Right cardiac atrium (tissue), 5 donors: ENCODE measurements at places on chromosomes 3 and 15. TPM values are rescaled to one million over a fixed set of nuclear protein-coding genes. Genes with fewer than 3 reads are reported as not detected.
A peak's percentile ranks its signal among the peaks of the same experiment; 100 is the strongest.

GRCh38 chr3:52128118-52128683 lies 26.0 kb downstream of the POC1A start:
- DNase-seq = no peak

- DNase-seq = no peak
Measured at GRCh38 chr3:161852744-161853143, 356.1 kb downstream of the OTOL1 start.

DNA sequence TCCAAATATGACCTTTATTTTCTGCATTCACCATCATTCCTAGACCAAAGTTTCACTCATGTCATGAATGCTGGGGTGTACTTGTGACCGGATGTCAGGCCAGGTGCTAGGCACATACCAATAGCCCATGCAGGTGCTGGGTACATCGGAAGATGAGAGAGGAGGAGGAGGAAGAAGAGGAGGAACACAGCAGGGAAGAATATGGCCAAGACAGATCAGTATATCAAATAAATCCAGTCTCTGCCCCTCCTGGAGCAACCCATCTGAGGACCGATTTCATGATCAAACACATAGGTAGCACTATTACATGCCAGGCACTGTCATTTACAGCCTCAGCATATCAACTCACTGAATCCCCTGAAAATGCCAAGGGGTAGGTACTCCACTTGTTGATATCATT lies 3.0 kb upstream of the WNT7A start:
- DNase-seq = no peak

DNA sequence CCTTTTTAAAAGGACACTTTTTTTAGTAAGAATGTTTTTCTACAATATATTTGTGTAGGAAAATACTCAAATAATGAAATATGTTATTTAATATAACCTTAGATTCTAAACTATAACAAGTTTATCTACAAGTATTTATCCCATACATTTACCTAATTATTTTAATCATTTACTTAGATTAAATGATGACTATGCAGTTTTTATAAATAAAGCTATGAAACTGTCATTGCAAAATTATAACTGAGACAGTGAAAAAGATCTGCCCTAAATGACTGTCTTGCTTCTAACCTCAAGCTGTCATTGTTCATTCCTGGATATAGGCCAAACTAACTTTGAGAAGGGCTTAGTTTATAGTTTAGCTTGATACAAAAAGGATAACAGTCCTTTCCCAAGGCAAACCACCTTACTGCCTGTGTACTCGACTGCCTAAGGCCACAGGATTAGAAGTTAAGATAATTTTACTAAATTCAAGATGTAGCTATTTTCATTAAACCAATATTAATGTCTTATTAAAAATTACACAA lies 84.1 kb downstream of the GLDN start:
- no peak for DNase-seq

GRCh38 chr15:93168910-93169309 lies 79.9 kb upstream of the RGMA start:
- DNase-seq = no peak

- DNase-seq = peak; percentile 46
Measured at GRCh38 chr3:120177151-120177550, 82.9 kb upstream of the GSK3B start.

- no peak for DNase-seq
Measured at GRCh38 chr15:59896663-59897074, 107.4 kb upstream of the FOXB1 start.

GRCh38 chr15:38647683-38648082 lies 83.1 kb upstream of the RASGRP1 start:
- DNase-seq = no peak

- DNase-seq = peak; percentile 77
Measured at GRCh38 chr15:67146234-67146633, 80.8 kb downstream of the SMAD3 start.

DNA sequence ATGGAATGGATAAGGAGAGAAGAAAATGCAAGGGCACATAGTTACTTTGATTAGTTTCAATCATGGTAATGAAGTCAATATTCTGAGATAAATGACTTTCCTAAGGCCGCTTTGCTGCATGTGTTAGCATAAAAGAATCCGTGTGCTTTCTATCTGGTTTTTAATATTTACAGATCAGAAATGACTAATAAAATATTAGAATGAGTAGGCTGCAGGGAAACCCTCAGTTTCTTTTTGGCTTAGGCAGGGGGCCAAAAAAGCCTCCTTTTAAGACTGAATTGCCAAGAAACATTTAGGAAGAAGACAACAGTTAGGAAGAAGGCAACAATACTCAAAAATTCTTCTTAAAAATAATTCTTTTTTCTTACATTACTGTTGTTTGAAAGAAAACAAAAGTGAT lies 11.6 kb downstream of the NEK11 start:
- DNase-seq = no peak

- no peak for DNase-seq
Measured at GRCh38 chr3:80215191-80215590, 447.4 kb upstream of the ROBO1 start.

ISG20 gene
- polyA plus RNA-seq = 5.3 TPM

RYR3 gene
- polyA plus RNA-seq = 0.07 TPM

COPB2 gene
- 41.0 TPM for polyA plus RNA-seq

RASL12 gene
- polyA plus RNA-seq = 68.8 TPM

FOXL2NB gene
- not detected for polyA plus RNA-seq

CLRN1 gene
- not detected for polyA plus RNA-seq

CDC25A gene
- 0.86 TPM for polyA plus RNA-seq

CDCP1 gene
- polyA plus RNA-seq = 0.09 TPM
